ENCODE measurements at places on chromosomes 4 and X.

GRCh38 chr4:153346031-153346430 is 1.5 kb downstream of the MND1 start:
- no peak for DNase-seq

- no peak for DNase-seq
These were observed 6.6 kb upstream of the PPM1K start for GRCh38 chr4:88291003-88291402.

DNA sequence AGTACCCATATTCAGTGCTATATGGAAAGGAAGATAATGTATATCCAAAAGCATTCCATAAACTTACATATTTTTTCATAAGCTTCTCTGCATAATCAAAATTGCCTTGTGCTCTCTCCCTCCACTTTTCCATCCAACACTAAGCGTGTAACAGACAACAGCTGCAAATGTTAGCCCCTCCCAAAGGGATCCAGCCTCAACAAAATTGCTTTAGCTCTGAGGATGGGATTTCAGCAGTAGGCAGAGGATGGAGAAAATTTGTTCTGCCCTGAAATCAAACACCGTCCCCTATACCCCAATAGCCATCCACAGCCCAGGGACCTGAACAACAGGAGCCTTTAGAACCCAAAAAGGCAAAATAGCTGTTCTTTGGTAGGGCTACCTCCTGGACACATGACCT is 28.8 kb upstream of the FGF13 start:
- no peak for DNase-seq

DNA sequence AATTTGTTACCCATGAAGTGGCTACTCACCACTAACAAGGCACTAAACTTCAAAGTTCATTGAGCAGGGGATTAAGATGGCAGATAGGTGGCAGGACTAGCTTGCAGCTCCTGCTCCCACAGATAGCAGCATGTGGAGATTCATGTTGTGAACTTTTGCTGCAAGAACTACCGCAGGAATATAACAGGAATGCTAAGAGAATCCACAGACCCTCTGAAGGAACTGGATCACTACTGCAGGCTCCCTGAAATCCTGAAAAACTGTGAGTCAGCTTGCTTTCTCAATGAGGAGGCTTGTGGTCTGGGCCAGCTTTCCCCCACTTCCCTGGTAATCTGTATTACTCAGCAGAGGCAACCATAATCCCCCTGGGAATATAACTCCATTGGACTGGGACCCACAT is 118.5 kb upstream of the VCX2 start:
- no peak for DNase-seq

GRCh38 chr4:25670991-25671390 is 15.3 kb downstream of the SLC34A2 start:
- no peak for DNase-seq

DNA sequence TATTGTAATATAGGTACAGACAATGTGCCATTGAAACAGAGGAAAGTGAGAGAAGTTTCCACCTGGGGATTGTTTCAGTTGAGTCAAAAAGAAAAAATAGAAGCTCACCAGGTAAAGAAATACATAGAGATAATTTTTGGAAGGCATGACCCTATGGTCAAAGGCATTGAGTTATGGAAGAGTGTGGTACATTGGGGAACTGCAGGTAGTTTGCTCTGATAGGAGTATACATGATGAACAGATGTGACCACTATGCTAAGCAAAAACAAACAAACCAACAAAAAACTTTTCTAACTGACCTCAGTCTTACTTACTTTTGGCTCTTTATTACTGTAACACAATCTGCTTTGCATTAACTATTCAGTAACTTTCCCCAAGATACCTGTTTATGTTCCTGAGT is 85.9 kb downstream of the UGT8 start:
- no peak for DNase-seq

DNA sequence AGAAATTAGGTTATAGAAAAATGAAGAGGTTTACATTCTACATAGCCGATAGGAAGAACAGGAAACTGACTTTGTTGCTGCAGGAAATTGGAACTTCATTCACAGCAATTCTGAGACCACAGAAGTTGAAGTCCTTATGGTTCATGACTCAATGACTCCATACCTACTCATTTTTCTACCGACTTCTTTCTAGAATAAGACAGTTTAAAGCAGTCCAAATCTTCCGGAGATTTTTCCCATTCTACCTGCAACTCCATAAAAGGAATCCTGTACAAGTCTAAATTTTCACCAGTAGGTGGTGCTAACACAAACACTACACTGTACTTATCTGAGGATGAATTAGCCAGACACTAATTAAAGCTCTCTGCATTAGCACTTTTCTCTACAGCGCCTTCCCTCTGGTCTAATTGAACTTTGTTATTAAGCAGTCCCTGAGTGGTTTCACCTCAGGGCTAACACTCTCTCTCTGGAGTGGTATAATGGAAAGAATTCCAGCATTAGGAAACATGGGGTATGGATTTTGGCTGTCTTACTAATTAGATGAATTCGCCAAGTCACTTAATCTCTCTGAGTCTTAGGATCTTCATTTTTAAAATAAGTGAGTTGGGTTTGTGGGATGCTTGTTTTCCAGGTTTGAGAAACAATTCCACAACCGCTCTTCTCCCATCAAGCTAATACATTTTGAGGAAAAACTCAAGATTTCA is 167.9 kb downstream of the SMIM20 start:
- no peak for DNase-seq

DNA sequence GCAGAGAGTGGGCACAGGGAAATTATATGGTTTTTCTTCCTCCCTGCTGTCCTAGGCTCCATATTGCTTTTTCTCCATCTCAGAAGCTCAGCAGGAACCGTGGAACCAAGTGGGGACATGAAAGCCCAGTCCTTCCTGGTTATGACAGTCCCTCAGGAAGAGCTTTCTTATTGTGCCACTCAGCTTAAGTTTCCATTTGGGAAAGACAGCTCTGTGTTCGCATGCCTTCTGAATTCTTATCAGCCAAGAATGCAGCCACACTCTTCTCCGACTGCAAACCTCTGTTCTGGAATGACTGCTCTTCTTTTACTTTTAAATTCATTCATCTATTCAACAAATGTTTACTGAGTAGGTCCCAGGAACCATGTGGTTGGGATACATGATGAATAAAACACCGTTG is 58.0 kb upstream of the PPARGC1A start:
- no peak for DNase-seq

DNA sequence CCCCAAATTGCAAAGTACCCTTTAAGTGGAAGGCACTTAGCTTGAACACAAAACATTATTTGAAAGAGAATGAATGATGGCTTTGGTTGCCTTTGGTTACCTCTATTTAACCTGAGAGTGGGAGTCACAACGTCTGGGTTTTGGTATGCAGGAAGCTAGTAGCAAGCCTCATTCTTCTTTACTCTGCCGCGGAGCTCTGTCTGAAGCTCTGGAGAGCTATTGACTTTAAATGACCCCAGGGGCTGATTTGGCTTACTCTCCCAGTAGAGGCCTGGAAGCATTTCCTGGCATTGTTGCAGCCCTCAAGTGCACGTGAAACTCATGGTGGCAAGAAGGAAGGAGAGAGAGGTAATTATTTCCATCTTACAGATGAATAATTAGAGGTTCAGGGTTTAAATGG is 81.8 kb upstream of the MAGEA4 start:
- no peak for DNase-seq

GRCh38 chrX:134546187-134546586 is 86.2 kb downstream of the HPRT1 start:
- DNase-seq: no peak

- no peak for DNase-seq
These were observed 8.7 kb upstream of the SLC25A4 start for GRCh38 chr4:185134307-185134869.

DNA sequence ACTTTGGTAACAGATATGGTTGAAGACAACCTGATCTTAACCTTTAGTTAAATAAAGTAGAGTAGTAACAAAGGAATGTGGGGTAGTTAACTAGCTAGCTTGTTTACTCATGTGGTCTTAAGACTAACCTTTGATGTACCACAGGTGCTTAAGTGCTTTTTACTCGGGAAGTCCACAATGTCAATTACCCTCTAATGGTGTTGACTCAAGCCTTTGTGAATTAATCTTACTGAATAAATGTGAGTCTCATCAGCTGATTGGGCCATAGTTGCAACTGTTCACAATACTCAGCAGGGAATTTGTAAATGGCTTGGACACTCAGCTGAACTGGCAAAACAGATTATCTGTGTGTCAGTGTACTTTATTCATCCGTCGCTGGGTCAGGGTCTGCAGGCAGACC is 119.0 kb upstream of the UGT8 start:
- DNase-seq: no peak

GRCh38 chr4:15240764-15241163 is 187.1 kb upstream of the C1QTNF7 start:
- DNase-seq: no peak

GRCh38 chrX:50072110-50072509 is 128.7 kb downstream of the AKAP4 start:
- DNase-seq: no peak

GRCh38 chr4:141028024-141028529 is 105.2 kb downstream of the RNF150 start:
- no peak for DNase-seq

- no peak for DNase-seq
These were observed 310.2 kb downstream of the HS3ST1 start for GRCh38 chr4:11118513-11118912.

- no peak for DNase-seq
These were observed 119.6 kb downstream of the BTC start for GRCh38 chr4:74674750-74675149.

DNA sequence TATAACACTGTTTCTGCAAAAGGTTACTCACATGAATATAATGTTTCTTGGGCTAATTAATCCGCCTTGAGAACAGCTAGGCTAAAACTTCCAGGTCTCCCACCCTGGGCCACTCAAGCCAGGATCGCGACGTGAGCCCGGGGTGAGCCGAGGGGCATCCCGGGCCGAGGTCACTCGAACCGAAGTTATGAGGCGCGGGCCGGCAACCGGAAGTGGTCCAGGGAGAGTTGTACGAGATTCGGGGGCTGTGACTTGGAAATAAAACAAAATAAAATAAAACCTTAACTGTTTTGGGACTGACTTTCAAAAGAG is 317 bp downstream of the CMC4 start:
- no peak for DNase-seq

DNA sequence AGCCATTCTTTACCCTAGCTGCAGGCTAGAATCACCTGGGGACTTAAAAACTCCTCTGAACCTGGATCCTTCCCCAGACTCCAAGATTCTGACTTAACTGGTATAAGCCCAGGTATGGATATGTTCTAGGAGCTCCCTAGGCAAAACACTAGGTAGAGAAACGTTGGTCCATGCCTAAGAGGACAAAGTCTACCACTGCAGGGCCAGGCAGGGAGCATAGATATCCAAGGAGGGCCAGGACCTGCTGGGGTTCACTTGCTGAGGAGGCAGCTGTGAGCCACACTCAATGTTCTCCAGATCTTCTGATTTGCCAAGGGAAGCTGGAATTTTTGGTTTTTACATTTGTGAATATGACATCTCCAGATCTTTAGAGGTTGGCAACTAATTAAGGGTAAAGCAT is 48.6 kb upstream of the TRIM2 start:
- DNase-seq: no peak

- DNase-seq: no peak
These were observed 576.4 kb upstream of the SLIT2 start for GRCh38 chr4:19675172-19675811.

GRCh38 chrX:77962068-77962902 is 7.2 kb downstream of the PGAM4 start:
- no peak for DNase-seq

- DNase-seq: no peak
These were observed 65.8 kb downstream of the TEC start for GRCh38 chr4:48203819-48204218.

DNA sequence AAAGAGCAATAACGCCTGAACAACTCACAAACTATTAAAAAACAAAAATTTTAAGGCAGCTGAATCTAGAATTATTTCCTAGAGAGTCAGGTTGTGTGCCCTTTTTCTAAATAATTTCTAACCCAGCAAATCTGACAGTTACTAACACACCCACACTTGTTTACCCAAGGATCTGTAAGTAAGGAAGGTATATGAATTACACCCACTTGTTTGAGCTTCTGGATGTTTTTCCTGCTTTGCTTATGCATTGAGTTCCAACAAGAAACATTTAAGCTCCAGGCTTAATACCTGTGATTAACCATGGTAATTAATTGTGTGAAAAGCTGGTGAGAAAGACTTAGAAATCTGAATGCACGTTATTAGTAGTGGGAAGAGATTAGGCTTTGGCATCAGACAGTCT is 1.5 kb downstream of the NIPAL1 start:
- no peak for DNase-seq

GRCh38 chr4:40157436-40157835 is 39.4 kb upstream of the RHOH start:
- DNase-seq: no peak

DNA sequence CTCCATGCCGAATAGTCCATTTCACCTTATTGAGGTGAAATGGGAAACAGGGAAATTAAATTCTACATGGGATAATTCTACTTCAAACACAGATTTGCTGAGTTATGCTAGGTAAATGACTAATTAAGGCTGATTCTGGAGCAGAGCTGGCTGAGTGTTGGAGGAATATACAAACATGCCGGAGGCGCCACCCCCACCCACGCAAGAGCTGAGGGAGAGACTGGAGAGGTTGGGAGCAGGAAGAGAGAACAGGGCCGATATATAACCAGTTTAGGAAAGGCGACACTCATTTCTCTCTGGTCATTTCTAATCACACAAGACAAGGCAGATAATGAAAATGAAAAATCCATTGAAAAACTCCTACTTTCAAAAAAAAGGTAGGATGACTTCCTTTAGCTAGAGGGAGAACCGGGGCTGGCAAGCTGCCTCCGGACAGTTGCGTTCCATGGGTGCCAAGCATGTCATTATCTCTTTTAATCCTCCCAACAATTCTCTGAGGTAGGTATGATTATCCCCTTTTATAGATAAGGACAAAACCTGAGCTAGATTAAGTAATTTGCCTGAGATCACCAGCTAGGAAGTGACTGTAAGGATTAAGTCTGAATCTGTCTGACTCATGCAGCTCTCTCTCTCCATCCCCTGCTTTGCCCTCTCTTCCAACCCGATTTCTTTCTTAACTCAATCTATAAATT is 27.6 kb upstream of the CFAP299 start:
- DNase-seq: no peak

DNA sequence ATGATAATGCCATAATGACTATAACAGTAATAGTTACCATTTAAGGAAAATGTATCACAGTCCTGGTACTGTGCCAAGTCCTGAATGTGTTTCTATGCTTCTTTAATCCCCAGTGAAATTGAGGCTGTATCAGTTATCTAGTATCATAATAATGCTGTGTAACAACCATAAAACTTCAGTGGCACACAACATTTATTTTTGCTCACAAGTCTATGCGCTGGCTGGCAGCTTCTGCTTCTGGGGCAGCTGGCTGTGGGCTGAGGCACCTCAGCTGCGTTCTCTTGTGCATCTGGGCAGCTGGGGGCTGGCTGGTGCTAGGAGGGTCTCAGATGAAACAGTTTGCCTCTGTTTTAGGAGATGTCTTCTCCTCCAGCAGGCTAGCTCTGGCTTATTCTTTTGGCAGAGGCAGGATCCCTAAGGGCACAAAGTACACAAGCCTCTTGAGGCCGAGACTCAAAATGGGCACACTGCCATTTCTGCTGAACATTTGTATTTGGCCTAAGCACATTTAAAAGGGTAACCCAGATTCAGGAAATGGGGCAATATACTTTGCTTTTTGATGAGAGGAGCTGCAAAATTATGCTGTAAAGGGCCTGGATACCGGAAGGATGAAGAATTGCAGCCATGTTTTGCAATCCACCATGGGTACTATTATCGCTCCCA is 62.6 kb upstream of the DHX15 start:
- no peak for DNase-seq
